ENCODE measurements at places on chromosomes 3 and 15.
A peak's percentile ranks its signal among the peaks of the same experiment; 100 is the strongest.

DNA sequence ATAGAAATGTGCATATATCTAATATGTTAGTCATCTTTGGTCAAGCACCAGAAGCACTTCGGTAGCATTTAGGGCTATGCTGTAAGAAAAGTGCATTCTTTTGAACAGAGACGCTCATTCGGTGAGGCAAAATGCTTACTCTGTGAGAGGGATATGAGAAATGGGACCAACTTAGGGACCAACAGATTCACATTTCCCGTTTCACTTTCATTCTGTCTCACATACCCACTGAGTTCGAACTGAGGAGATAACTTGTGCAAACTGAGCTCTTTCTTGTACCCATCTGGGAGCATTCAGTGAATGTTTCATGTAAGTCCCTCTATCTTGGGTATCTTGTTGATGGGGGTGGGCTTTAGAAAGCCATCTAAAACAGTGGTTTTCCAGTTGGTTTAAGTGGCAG lies 135.3 kb downstream of the FEZF2 start:
- no peak for DNase-seq

DNA sequence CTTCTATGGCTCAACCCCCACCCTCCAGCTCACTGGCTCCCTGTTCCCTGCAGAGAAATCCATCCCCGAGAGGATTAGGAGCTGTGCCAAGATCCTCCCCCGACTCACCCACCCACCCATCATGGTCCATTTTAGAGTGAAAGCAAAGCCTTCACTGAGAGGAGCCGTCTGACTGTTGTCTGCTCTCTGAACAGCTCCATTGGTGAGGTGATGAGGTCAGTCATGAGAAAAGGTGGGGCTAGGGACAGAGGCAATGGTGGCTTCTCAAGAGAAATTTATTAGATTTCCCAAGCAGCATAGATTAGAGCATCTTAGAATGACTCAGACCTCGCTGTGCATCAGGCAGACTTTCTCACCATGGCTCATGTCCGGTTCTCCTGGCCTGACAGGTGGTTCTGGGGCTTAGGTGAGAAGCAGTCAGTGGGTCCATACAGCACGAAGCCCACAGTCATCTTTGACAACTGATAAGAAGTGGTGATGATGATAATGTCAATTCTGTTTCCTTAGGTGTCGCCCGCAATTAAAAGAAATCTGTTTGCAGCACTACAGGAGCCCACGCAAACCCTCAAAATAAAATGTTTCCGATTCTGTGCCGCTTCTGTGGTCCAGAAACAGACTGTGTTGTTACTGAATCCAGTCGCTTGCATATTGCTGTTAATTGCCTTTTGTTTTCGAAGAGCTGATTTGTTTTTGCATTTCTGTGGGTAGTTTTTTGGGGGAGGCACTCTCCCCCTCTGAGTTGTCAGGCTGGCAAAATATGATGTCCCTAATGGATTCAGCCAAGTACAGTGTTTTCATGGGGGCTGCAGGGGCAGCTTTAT lies 24.8 kb upstream of the RHO start:
- peak; percentile 76 for DNase-seq

GRCh38 chr15:70063980-70064379 lies 33.7 kb downstream of the TLE3 start:
- DNase-seq, result no peak

DNA sequence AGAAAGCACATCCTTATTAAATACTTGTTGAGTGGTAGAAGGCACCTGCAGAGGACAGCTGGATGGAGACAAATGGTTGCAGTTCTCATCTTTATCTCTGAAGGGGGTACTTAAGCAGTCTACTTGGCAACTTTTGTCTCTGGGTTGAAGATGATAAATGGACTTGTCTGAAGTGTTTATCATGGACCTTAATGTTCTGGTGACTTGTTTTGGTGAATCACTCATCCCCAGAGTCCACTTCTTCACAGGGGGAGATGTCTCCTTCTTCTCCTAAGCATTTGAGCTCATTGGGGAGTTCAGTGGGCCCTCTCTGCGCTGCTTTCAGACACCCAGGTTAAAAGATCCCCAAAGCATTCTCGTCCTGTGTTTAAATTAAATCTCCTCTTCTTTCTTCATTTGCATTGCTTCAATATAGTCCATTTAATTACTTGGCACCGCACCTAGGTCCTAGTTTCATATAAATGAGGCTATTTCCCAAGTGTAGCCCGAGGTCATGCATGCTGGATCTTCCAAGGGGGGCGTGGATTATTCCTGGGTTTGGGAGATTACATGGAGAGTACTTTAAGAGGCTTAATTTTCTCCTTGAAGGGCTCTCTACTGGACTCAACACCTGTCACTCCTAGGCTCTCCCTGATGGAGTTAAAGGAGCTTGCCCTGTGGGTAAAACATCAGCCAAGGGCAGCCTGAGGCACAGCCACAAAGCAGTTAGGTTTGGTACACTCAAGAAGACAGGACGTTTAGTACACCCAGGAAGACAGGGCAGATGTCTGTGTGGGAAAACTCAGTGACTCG lies 239.3 kb upstream of the C2CD4B start:
- DNase-seq, result no peak

- DNase-seq, result peak; percentile 92
Measured at GRCh38 chr15:63089260-63090043, 32.2 kb upstream of the LACTB start.

DNA sequence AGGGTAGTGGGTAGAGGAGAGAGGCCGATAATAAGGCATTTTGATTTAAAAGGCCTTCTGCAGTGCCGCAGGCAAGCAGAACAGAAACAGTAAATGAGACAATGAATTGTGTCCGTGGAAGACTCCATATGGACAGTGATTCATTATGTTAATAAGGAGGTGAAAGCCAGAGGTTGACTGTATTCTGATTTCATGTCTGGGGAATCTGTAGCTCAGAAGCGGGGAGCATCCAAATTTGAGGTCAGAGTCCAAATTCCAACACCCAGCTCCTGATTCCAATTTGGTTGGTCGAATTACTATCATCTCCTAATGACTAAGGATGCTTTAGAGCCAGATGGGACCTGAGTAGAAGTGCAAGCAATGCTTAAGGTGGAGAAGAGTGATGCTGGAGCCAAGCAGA lies 1.0 kb upstream of the TBC1D21 start:
- DNase-seq, result no peak

DNA sequence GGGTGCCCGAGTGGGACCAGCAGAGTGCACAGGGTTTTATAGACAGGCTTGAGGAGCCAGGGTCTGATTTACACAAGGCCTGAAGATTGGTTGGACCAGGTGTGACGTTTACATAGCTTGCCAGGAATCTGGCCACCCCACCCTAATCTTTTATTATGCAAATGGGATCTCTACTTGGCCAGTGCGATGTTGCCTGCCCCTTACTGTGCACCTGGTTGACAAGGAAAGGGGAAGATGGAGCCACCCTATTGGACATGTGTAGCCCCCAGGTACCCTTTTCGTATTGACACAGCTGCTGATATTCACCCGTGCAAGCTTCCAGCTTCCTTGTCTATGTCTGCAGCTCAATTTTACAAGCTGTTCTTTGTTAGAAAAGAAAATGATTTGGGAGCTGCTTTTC lies 132.0 kb downstream of the ARNT2 start:
- DNase-seq, result peak; percentile 91

DNA sequence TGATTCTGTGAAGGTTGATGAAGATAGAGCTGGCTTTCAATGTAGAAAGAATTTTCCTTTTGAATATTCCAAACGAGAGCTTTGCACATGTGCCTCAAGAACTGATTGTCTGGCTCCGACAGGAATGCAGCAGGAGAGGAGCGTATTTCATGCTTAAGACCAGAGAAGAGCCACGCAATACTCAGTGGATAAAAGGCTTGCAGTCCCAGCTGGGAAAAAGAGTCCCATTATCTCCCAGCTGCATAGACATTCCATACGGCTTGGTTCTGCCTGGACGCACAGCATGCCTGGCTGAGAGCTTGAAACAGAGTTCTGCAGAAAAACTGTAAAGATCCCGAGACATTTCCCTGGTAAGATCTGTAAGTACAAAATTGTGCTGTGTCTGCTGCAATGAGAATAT lies at the start of gene CNTN6:
Gene CNTN6, plus strand, starts transcription at position 254 of the 400 bp plus-strand sequence. CDS start 54,985 bp downstream, outside the sequence.
- DNase-seq, result peak; percentile 54

GRCh38 chr15:85598718-85599398 lies 195.9 kb downstream of the KLHL25 start:
- no peak for DNase-seq

- DNase-seq, result no peak
Measured at GRCh38 chr3:45211466-45212094, 14.5 kb downstream of the TMEM158 start.

GRCh38 chr3:112958811-112959560 lies 15.9 kb downstream of the CD200R1 start:
- no peak for DNase-seq

GRCh38 chr3:54343495-54343894 lies 221.1 kb downstream of the CACNA2D3 start:
- DNase-seq, result no peak

- no peak for DNase-seq
Measured at GRCh38 chr15:40331637-40332036, 8.1 kb downstream of the INAFM2 start.

DNA sequence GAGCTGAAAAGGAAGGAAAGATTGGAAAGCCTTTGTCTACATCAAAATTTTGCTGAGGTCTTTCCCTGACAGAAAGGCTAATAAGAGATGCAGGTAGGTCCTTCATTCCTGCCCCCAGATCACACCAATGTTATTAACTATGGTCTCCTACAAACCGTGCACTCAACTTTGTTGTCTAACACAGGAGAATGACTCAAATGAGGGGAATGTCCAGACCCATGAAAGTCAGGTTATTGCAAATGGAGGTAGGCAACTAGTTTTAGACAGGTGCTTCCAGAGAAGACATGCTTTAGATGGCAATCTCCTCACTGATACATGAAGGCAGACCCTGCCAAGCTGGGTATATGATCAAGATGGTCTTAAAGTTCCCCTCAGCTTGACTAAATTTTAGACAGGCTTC lies 51.0 kb downstream of the NFKBIZ start:
- DNase-seq, result no peak

DNA sequence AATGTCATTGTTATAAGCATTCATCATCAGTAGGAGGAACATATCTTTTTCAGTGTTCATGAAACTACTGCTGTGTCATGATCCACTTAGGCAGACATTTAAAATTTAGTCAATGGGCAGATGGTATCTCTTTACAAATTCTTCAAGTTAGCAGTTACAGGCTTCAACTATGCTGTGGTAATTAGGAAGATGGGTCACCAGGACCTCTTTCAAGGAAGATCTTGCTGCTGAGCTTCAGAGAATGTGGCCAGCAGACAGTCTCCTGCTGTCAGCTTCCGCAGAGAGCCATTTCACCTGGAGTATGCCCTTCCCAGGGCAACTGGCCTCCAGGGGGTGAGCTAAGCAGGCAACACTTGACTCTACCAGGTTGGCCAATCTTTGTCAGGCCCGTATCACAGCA lies 19.4 kb downstream of the IFT57 start:
- peak; percentile 89 for DNase-seq

GRCh38 chr3:79767194-79767904 lies 449 bp downstream of the ROBO1 start:
- DNase-seq, result peak; percentile 25

DNA sequence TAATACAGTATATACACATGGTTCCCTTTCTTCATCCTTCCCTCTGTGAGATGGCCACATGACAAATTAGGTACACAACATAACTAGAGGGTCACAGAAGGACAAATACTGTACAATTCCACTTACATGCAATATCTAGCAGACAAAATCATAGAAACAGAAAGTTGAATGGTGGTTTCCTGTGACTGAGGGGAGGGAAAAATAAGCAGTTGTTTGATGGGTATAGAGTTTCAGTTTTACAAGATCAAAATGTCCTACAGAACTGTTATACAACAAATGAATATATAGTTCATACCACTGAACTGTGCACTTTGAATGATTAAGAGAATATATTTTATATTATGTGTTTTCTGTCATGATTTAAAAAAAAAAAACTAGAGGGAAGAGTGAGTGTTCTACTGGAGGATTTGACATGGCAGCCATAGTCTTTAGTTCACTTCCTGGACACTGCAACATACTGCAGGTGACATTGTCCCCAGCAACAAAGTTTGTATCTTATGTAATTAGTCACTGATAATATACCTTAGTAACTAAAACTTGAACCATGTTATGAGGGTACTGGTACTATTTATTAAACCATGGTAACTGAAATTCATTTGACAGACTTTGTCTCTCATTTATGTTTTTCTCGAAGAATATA lies 37.2 kb downstream of the CCDC54 start:
- DNase-seq, result no peak

- no peak for DNase-seq
Measured at GRCh38 chr3:69751074-69751476, 11.8 kb downstream of the MITF start.

DNA sequence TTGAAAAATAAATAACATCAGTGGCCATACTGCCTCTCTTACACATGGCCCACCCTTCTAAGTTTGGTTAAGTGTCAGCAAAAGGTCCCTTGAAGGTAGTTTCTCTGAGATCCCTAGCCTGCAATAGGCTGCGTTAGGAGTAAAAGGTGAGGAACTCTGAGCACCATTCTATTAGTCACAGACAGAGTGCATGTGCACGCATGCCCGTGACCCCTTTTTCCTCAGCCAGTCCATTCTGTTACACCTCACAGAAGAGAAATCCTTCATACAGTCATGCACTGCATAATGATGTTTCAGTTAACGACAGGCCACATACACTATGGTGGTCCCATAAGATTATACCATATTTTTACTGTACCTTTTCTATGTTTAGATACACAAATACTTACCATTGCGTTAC lies 12.5 kb downstream of the RCCD1 start:
- DNase-seq, result no peak

DNA sequence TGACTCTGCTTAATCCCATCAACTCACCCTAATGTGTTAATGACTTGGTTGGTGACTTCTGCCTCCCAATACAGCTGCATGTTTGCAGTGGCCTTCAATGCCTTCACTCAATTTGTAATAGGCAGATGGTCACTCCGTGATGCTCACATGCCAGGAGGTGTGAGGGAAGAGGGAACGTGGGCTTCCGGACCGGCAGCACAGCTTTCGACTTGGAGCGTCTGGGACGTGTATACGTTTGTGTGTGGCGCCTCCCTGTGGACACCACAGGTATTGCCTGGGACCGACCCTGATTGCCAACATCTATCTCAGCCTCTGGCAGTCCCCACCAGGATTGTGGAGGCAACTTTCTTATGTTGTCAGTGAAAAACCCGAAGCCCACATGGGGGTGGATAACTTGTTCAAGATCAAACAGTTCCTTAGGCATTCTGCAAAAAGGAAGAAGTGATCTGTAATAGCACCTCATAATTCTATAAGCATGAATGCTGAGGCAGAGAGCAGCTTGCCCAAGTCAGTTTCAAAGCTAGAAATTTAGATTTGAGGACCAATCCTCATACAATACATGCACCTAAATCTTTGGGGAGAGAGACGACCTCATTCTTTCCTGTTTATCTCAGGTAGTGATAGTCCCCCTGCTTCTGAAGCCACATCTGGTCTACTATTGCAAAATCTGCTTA lies 16.9 kb downstream of the MRPL46 start:
- DNase-seq, result peak; percentile 39

- DNase-seq, result no peak
Measured at GRCh38 chr3:15948388-15948787, 150.6 kb upstream of the ANKRD28 start.

Data from NCI-H69 (cell line).